ENCODE measurements at places on chromosomes 16 and 17. TPM values are rescaled to one million over a fixed set of nuclear protein-coding genes. Genes with fewer than 3 reads are reported as not detected.

The INCA1 gene
- 0.20 TPM for total RNA-seq

The MT1G gene
- total RNA-seq, result 2.8 TPM

The NHERF2 gene
- total RNA-seq, result 2.2 TPM

- no peaks in the 10 kb centered on the region for H3K4me1 ChIP-seq
- H3K36me3 ChIP-seq, result no peaks in the 10 kb centered on the region
- DNase-seq, result no peak
- no peaks in the 10 kb centered on the region for H3K27me3 ChIP-seq
- no peak overlapping the region for H3K4me3 ChIP-seq
Measured at GRCh38 chr17:33567223-33567622, 274.1 kb upstream of the ASIC2 start.

The DBNDD1 gene
- not detected for total RNA-seq
